Breast epithelium (tissue), 4 donors: ENCODE measurements at places on chromosomes 2 and 18. TPM values are rescaled to one million over a fixed set of nuclear protein-coding genes. Genes with fewer than 3 reads are reported as not detected.

The IGFBP2 gene
- total RNA-seq, result 131 TPM

The RAPGEF4 gene
- 12.8 TPM for total RNA-seq

The FSHR gene
- not detected for total RNA-seq

GRCh38 chr18:52950155-52950554 is 610.2 kb downstream of the DCC start:
- no peak for DNase-seq

- DNase-seq, result no peak
Observed at GRCh38 chr18:62974928-62975675, 259.8 kb downstream of the PHLPP1 start.

- no peak for DNase-seq
Observed at GRCh38 chr2:79292239-79292957, 132.8 kb upstream of the REG3A start.

DNA sequence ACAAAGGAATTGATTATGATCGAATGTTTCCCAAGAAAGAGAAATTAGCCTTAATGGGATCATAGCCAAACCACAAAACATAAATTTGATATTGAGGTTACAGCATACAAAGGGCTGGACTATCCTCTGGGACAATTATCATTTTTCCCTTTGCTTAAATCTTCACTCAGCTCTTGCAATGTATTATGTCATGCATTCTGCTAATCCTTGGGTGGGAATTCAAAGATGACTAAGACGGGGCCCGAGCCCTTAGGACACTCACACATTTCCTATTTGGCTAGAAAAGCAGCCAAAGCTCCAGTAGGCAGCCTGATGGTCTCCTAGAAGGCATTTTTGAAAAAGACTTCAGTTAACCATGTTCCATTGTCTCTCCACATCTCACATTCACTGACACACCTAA is 17.2 kb upstream of the NMI start:
- no peak for DNase-seq
